ENCODE measurements at places on chromosomes 3 and 15.

- DNase-seq, result no peak
Measured at GRCh38 chr3:141056751-141057171, 5.6 kb downstream of the SPSB4 start.

DNA sequence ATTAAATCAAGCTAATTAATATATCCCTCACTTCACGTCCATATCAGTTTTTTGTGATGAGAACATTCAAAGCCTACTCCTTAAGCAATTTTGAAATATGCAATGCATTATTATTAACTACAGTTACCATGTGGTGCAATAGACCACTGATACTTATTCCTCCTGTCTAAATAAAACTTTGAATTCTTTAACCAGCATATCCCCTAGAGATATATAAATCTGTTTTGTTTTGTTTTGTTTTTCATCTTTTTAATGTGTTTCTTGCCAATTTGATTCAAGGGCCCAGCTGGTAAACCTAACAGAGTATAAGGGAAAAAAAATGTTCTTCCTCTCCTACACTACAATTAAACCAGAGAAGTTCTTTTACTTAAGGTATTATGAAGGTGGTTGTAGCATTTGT, 524.2 kb downstream of the NAALADL2 start:
- DNase-seq, result no peak

GRCh38 chr3:121592856-121593702, at the start of gene FBXO40:
TSS of gene FBXO40 (plus strand) at chr3:121593379. CDS start at chr3:121620576, 27,197 bp downstream.
- DNase-seq, result no peak

GRCh38 chr15:60299452-60300047, 98.2 kb downstream of the ANXA2 start:
- no peak for DNase-seq

- DNase-seq, result no peak
Measured at GRCh38 chr15:89075101-89075640, 13.1 kb upstream of the ABHD2 start.

DNA sequence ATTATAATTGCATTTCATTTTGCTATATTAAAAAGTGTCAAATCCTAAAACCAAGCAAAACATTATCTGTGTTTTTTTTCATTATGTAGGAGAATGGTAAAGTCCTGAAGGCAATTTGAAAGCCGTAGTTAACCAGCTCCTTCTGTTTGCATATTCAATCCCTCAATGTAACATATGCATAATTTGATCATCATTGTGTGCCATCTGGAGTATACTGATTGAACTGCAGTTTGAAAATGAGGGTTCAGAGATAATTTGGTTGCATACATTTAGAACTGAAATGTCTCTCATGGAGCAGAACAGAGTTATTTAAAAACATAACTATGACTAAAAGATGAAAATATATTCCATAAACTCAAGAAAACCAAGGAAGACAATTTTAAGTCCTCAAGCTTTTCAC, 518.6 kb downstream of the GBE1 start:
- DNase-seq, result no peak

GRCh38 chr15:75309711-75310110, 26.2 kb upstream of the COMMD4 start:
- DNase-seq, result no peak

GRCh38 chr3:114299941-114300624, 6.3 kb downstream of the TIGIT start:
- DNase-seq, result no peak

DNA sequence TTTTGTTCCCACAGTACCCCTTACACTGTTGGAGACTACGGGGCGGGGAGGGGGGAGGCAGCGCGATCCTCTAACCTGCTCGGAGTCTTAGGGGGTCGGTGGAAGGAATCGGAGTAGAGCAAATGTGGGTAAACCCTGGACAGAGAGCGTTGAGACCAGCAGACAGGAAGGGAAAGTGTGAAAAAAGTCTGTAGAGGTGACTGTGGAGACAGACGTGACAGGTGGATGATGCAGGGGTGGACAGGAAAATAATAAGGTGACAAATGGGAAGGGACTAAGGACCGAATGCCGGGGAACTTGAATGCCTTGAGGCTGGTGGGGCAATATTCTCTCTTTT, 424 bp downstream of the EAF2 start:
- peak; percentile 9 for DNase-seq

- DNase-seq, result no peak
Measured at GRCh38 chr15:99250001-99250400, 620 bp upstream of the TTC23 start.

GRCh38 chr3:152355744-152356665, 87.3 kb downstream of the MBNL1 start:
- DNase-seq, result no peak

- DNase-seq, result no peak
Measured at GRCh38 chr15:72068856-72069255, 49.1 kb downstream of the MYO9A start.

DNA sequence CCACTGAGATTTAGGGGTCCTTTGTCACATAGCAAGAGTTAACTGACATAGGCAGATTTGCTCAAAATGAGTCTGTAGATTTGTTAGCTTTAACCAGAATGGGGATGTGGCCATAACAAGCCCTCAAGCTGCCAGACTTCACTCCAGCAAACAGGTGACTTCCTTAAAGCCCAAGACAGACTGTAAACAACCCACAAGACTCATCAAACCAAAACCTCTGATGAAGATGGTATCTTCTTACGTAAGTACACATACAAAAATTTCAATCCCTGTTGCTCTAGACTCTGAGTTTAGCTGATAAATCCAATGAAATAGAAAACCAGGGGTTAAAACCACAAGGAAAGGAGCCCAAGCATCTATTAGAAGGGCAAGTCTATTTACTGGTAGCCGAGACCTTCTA, 18.2 kb upstream of the ZBTB20 start:
- peak; percentile 53 for DNase-seq

GRCh38 chr3:49076646-49077045, 17.2 kb downstream of the QRICH1 start:
- DNase-seq, result no peak

GRCh38 chr3:160686955-160687535, 10.1 kb downstream of the ARL14 start:
- no peak for DNase-seq

GRCh38 chr3:46660003-46660402, 33.5 kb downstream of the ALS2CL start:
- DNase-seq, result no peak

GRCh38 chr3:55297706-55298105, 189.4 kb downstream of the WNT5A start:
- no peak for DNase-seq

GRCh38 chr15:29668120-29668602, 154.1 kb downstream of the TJP1 start:
- DNase-seq, result no peak

GRCh38 chr3:100662113-100662823, 47.0 kb upstream of the TFG start:
- DNase-seq, result no peak
